ENCODE measurements at places on chromosomes 2 and 18.

DNA sequence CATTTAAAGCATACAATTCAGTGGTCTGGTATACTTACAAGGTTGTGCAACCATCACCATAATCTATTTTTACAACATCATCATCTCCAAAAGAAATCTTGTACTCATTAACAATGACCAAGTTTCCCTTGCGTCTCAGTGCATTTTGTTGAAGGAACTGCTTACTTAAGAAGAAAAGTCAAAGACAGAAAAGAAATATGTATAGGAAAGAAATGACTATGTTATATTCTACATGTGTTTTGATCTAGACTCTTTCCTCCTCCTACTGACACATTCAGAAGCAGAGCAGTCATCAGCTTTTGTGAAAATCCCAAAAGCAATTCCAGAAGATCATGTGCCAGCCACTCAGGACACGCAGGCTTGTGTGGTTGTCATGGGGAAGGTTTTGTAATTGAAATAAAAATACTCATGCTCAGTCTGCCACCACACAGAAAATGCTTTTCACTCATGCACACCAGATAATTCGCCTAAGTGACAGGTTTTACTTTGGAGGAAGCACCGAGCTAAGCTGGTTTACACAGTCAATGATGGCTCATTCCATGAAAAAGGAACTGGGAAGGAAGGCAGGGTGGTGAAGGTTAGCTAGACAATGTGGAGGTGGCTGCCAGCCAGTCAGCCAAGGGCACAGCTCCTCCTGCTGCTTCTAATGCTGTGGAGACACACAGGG, 158.5 kb upstream of the REV1 start:
- no peak for DNase-seq

GRCh38 chr18:48949606-48950535, 894 bp downstream of the SMAD7 start:
- DNase-seq, result no peak

GRCh38 chr2:120103723-120104467, 91.0 kb downstream of the EPB41L5 start:
- DNase-seq, result no peak

DNA sequence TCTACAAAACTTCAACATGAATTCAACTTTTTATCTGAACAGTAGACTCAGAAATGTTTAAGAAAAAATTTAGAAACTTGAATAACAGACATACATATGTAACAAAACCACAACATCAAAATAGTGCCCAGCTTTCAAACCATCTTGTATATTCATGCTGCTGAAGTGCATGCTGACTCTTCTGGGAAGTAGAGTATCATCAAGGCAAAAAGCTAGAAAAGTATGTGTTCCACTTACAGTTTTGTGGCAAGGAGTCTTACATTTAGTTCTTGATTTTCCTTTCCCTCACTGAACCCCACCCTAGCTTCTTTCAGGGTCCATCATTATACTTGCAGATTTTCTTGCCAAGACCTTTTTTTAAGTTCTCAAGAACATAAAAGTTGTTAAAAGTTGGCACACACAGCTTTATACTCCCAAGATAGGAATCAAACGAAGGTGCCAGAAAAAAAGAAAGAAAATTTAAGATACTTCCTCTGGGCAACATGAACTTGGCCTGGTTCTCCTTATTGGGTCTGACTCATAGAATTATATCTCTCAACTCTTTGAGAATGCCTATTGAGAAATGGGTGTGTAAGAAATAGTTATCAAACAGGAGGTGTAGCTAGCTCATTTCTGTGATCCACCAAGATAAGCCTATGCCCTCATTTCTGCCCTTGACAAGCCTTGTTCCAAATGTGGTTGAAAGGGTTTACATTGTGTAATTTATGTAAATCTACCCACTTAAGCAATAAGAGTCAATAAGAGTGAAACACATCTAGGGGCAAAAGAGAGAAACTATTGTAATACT, 667.6 kb upstream of the ACVR2A start:
- no peak for DNase-seq

DNA sequence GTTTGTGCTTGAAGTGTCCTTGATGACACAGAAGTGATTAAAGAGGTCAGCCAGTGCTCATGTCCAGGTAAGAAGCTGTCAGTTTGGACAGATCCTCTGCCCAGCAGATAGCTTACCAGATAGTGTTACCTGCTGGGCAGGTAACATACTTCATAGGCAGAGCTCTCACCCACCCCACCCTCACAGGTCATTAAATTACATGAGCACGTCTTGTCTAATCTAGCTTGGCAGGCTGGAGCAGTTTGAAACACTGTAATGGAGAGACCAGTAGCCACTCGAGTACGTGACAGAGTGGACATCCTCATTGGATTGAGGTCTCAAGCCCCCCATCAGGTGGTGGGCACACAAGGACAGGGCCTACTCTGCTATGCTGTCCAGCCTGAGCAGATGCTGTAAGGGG, 27.1 kb downstream of the TTC32 start:
- no peak for DNase-seq

GRCh38 chr2:145595296-145595695, 1075.4 kb upstream of the ZEB2 start:
- DNase-seq, result no peak

DNA sequence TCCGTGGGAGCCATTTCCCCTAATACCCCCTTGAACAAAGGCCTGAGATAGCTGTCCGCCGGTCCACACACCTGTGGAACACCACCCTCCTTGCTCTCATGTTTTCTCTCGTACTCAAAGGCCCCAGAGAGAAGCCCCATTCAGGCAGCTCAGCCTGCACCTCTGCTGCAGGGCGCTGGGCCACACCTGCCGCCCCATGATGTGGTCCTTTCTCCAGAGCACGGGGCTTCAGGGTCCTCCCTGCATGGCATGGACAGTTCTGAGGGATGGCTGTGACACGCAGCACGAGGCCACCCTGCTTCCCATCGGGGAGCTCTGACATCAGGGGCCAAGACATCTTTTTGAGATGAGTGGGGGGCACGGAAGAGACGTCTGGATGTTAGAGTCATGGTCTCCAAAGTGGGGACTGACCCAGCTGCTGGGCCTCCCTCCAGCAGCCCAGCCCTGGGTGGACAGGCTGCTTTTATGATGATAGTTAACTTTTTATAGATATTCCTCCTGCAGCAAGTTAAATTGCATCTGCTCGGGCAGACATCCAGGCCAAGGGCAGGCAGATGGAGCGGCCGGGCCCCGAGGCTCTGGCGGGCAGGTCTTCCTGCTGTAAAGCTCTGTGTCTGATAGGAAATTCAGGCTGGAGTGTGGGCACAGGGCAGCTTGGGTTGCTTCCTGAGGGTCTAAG, 56.7 kb downstream of the SDC1 start:
- DNase-seq, result no peak

DNA sequence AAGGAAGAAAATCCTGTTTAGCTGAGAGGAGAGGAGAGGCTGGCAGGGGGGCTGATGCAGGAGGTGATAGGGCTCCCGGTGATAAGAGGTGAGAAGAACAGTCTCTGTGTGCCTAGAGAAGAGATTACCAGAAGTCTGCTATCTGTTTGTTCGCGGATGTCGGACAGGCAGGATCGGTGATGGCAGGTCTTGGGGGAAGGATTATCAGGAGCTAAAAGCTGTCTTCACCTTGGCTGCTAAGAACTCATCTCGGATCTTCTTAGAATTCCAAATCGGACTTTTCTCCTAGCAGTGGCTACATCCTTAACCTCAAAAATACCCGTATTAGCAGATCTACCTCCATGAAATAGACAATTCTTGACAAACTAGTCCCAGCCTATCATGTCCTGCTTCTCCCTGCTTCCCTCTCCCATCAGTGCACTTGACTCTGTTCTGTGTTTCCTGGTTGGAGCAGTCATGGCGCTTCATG, 282.1 kb upstream of the TRIB2 start:
- no peak for DNase-seq

DNA sequence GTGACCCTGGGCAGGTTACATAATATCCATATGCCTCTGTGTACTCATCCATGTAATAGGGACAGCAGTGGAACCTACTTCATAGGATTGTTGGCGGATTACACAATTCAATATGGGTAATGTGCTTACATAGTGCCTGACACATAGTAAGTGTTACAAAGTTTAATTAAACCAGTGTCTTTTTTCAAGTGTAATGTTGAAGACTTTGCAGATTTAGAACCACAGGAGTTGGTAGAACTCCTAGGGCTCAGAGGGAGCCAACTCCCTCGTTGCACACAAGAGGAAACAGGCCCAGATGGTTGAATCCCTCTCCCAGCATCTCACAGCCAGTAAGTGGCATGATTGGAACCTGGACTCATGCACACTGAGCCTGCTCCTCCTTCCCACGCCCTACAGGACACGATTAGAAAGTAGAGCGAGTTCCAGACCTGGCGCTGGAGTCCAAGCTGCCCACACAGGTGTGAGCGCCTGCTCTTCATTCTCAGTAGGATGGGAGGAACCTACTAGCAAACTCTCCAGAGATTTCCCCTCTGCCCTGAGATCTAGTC, 97.8 kb downstream of the VSNL1 start:
- no peak for DNase-seq

DNA sequence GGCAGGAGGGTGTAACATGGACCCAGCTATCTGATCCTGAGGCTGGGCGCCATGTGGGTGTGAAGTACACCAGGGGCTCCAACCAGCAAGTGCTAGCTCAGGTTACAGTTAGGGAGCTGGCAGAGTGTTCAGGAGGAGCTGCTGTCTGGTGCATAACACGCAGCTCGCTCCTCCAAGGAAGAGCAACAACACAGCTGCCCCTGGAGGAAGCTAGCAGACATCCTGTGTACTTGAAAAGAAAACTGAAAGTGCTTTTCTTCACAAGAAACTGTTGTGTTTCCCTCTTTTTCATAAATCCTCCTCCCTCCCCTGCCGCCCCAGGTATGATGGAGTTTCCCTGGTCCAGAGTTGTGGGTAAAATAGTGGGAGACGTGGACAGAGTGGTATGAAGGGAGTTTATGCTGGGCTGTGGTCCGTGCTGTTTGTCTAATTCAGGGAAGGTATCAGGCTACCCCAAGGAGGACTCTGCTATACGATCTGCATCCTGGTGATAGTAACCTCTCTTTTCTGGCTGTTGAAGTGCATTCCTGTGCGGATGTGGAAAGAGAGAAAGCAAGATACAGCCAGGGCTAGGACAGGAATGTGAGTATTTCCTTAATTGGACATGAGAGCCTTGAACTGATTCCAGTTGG, 6.1 kb upstream of the LBH start:
- DNase-seq, result no peak

GRCh38 chr2:72841462-72842125, 15.8 kb upstream of the EXOC6B start:
- no peak for DNase-seq

DNA sequence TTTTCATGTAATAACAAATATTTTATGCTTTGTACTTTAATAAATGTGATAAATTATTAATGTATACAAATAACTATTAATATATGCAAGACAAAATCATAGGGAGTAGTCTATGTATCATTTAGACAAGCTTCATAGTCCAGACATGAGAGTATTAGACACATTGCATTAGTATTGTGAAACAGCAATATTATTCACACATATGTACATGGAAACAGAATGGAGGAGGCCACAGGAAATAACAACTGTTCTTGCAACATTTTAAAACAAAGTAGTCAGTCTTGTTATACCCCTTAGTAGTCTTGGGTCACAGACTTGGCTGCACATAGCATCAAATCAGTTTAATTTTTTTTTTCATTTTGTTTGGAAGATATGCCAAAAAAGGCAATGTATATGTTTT, 15.8 kb downstream of the DSC1 start:
- DNase-seq, result no peak

GRCh38 chr2:149023091-149023490, 15.4 kb upstream of the LYPD6B start:
- DNase-seq, result no peak

DNA sequence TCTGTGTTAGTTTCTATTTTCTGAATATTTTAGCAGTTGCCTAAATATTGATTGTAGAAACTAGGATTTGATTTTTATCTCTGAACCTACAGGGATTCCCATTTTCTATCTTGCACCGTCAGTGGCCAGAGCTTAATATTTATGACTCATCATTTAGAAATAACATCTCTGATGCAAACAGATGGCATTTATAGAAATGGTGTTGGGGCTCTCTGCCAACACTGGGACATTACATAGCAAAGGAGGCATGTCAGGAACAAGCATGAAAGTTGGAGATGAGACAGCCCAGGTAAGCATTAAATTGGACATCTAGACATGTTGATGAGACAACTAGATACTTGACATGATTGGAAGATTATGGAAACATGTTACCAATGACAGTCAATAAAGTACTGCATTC, 165.3 kb upstream of the SYT4 start:
- no peak for DNase-seq

DNA sequence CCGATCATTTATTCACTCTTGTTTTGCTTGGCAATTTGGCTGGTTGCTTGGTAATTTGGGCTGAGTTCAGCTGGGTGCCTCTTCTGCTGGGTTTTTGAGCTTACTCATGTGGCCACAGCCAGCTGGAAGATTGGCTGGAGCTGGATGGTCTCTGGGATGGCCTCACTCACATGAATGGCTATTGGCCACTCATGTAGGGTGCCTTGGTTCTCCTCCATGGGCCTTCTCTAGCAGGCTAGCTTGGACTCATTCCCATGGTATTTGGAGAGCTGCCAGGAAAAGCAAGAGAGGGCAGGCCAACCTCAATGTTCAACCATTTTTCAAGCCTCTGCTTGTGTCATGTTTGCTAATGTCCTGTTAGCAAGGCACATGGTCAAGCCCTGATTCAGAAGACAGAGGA, 16.9 kb downstream of the ZAP70 start:
- no peak for DNase-seq

DNA sequence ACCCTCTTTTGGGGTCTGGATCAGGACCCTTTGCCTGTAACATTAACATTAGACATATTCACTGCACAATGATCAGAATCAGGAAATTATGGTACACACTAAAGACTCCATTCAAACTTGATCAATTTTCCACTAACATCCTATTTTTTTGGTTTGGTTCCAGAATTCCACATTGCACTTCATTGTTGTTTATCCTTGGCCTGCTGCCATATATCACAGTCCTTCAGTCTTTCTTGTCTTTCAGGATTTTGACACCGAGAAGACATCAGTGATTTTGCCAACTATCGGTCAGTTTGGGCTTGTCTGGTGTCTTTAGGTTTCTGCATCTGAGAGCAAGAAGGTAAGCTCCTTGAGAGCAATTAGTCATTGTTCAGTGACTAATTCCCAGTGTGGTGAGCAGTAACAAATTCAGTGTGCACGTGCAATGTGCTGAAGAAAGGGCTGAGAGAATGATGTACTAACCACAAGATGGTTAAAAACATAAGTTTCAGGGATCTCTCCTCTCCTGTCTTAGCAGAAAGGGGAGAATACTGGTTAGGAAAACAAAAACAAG, 23.5 kb downstream of the MARCHF4 start:
- no peak for DNase-seq

DNA sequence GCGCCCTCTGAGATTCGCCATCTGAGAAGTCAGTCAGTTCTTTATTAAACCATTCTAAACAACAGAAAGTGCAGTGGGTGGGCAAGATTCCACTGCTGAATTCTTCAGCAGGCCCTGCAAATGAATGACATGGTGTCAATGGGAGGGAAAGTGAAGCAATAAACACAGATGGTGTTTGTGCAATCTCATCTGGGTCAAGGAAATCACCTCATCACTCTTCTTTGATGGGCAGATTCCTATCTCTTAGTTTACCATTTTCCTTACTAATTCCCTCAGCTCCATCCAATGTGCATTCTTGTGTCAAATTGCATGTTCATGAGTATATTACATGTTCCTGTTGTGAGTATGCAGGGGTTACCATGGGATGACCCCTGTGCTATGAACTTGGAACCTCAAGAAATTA, 100.7 kb upstream of the CYP1B1 start:
- no peak for DNase-seq
